ENCODE measurements at places on chromosomes 6 and 20.

DNA sequence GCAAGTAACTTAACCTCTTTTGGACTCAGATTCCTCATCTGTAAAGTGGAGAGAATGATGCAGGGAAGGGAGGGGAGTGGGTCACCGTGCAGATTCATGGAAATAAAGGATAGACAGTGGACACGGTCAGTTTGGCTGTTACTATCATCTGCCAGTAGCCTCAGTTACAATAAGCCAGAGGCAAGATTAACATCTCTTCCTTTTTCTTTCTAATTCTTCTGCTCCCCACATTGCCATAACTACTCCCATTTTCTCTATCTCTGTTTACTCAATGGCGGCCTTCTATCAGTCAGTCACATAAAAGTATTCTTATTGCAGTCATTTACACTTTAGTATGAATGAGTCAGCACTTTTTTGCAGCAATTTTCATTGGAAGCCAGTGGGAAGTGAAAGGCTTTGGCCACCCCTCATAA lies 49.2 kb downstream of the PPP1R16B start:
- DNase-seq = no peak

GRCh38 chr6:73152556-73152955 lies 72.7 kb downstream of the KHDC1L start:
- no peak for DNase-seq

DNA sequence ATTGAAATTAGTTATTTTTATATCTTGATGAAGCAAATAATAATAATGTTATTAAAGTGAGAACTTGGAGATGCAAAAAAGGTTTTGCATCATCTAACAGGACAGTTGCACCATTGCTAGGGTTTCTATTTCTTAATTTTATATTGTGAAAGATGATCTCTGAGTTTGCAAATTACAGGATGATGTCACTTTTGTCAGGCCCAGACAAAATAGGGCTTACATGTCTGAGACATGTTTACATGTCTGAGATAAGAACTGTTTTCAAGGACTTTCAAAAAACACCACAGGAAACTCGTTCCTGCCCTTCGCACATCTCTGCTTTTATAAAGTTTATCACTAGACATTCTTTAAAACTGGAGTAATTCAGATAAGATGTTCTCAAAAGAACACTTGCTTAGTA lies 1075.8 kb upstream of the MANEA start:
- DNase-seq = no peak

DNA sequence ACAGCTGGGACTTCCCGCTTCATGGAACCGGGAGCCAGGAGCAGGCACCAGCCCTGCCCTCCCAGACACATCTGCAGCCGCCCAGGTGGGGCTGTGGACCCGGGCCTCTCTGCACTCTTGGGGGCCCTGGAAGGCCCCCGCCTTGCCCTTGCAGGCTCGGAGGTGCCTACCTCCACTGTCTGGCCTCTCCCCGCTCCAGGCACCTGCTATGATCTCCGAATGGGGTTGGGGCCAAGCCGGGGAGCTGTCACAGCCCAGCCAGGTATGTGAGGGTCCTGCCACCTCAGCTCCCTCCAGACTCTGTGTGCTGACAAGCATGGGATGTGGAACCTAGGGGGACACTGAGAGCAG lies 54.0 kb downstream of the GMDS start:
- no peak for DNase-seq

GRCh38 chr20:5658912-5659345 lies 91.3 kb upstream of the SHLD1 start:
- DNase-seq = peak; percentile 53

GRCh38 chr6:125057392-125058246 lies 95.4 kb downstream of the RNF217 start:
- DNase-seq = no peak

GRCh38 chr6:167479301-167479700 lies 154.4 kb downstream of the TTLL2 start:
- DNase-seq = no peak

GRCh38 chr20:33964441-33964840 lies 29.3 kb upstream of the RALY start:
- no peak for DNase-seq

DNA sequence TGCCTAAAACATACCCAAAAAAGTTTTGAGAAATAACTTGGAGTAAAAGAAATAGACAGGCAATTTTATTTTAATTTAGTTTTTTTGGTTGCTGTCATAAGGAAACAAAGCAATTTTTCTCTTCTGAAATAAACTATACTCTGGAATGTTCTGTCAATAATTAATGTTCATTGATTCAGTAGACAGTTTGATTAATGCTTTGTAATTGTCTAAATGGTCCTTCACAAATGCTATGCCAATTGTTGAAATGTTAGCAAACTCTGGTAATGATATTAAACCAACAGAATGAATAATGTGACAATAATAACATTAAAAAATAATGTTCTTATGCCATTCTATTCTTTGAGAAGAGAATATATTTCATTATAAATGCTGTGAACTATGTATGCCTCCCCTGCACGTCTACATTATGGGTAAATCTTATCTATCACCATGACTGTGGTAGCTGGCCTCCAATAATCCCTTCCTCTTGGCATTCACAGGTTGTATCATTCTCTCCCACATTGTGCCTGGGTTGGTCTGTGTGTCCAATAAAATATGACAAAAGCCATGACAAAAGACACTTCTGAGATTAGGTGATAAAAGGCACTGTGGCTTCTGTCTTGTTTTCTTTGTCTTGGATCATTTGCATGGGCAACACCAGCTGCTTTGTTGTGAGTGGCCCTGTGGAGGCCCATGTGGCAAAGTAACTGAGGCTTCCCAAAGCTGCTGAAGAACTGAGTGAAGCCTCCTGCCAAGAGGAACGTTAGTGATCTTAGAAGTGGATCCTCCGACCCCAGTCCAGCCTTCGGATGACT lies 25.1 kb downstream of the IL20RA start:
- no peak for DNase-seq
